ENCODE measurements at places on chromosomes 1 and 21.

DNA sequence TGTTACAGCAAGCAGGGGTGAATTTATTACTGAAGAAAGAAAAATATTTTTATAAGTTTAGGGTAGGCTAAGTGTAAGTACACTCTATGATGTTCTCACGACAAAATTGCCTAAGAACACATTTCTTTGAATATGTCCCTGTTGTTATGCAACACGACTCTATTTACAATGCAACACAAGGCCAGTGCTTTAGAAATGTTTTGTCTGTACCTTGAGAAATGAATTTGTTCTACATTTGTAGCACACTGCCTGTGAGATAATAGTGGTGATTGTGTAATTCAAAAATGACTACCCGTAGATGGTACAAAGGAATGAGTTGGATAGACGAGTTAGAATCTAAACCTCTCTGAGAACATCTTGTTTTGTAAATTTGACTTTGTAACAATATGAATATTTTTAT lies 63.7 kb upstream of the IGSF5 start:
- DNase-seq: no peak

DNA sequence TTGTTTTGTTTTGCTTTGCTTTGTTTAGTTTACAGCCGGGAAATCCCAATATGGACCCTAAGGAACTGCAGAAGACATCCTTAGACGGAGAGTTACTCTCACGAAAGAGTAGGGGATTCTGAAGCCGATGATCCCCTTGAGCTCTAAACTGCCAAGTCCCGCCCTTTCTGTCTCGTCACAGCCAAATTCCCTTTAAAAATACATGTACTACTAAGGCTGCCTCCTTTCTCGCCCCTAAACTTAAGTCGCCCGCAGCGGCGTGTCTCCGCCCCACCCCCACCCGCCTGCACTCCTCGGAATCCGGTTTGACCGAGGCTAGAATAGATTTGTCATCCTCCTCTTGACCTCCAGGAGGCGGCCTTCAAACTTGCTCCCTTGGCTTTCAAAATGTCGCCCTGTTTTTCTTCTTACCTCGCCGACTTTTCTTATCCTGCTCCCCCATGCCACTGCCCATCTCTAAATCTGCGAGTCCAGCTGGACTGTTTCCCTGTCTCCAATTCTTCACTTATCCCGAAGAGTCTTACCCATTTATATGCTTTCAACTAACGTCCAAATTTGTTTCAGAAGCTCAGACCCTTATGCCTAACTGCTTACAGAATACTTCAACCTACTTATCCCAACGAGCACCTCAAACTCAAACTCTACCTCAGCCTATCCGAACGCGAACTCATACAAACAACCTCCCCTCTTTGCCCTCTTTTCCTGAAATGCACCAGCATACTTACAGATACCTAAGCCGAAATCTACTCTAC lies 10.9 kb upstream of the BOLA1 start:
- DNase-seq: peak; percentile 80

DNA sequence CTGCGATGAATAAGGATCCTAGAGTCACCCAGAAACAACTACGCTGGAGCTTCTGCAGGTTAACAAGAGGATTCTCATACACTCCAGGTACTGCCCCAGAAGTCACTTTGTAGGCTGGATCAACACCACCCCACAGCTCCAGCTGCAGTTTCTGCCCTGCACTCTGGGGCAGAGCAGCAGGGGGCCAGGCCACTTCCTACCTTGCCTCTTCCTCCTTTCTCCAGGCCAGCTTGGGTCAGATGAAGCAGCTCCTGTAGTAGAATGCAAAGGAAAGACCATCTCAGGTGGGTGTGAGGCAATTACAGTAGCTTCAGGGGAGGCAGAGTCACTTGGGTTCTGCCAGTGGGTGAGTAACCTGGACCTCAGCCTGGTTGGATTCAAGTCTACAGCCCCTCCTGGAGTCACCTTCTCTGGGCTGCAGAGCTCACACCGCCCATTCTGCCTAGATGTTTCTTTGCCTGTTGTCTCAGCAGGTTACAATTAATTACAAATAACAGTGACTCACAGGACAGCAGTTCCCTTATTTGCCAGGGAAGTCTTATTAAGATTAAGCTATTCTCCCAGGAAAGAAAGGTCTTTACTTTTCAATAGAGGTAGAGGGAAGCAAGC lies 24.4 kb upstream of the BCAR3 start:
- no peak for DNase-seq

GRCh38 chr1:1106510-1107221 lies 9.2 kb downstream of the C1orf159 start:
- DNase-seq: no peak

DNA sequence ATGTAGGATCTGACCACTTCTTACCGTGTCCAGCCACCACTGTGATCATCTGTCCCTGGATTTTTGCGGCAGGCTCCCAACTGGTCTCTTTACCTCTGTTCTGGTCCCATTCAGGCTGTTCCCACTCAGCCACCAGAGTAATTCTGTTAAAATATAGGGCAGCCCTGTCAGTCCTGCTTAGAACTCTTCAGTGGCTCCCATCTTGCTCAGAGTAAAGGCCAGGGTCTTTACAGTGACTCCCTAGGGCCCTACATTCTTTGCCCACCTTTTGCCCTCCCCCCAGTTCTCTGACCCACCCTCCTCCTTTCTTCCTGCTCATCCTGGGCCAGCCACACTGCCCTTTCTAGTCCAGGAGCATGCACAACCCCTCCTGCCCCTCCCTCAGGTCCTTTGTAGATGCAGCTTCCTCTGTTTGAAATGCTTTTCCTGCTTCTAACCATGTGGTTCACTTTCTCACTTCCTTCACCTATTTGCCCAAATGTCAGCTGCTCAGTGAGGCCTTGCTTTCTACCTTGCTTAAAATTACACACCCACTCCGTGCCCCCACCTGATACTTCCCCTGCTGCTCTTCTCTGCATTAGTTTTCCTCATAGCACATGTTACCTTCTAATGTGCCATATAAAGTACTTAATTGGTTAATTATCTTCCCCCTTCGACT lies 7.8 kb downstream of the UBIAD1 start:
- DNase-seq: no peak

- no peak for DNase-seq
These were observed 248.6 kb downstream of the MATN1 start for GRCh38 chr1:30474818-30475200.
